Hypothalamus (tissue), 51 donors: ENCODE measurements at places on chromosomes 1 and 21.

- no peak for DNase-seq
Measured at GRCh38 chr1:244585867-244586266, 67.1 kb upstream of the DESI2 start.

GRCh38 chr1:38962560-38962959, 20.9 kb upstream of the RHBDL2 start:
- DNase-seq, result no peak

DNA sequence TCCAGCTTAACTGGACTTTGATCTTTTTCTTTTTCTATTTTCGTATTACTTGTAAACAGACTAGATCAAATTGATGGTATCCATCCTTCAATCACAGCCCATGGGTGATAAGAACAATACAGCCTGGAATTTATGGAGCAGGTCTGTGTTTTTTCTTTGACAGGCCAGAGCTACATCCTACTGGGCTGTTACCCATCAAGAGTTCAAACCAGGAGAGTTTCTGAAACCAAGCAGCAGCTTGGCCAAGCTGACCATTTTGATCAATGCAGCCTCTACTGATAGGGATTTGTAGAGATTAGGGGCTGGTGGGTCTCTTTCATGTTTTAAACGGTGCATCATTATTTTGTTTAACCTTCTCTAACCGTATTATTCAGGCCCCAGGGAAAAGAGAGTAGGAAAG, 24.3 kb upstream of the CCDC190 start:
- DNase-seq, result no peak

DNA sequence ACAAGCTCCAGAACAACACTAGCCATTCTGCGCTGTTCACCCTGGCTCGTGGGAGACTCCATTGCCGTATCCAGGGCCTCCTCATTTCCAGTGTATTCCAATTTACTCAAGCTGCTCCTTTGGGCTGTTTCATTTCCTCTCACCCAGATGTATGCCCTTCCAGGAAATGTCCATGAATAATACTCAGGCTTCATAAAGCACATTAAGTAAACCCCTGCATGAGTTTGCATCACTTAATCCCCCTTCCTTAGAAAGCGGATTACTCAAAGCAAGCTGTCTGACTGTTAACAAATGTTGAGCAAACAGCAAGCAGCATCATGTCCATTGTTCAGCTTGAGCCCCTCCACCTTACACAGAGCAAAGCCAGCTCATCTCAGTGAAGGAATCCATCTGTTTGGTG, 403.6 kb upstream of the PBX1 start:
- no peak for DNase-seq

- no peak for DNase-seq
Measured at GRCh38 chr1:168638884-168639283, 62.5 kb downstream of the XCL1 start.

- no peak for DNase-seq
Measured at GRCh38 chr1:37719572-37720195, 27.4 kb downstream of the CDCA8 start.

DNA sequence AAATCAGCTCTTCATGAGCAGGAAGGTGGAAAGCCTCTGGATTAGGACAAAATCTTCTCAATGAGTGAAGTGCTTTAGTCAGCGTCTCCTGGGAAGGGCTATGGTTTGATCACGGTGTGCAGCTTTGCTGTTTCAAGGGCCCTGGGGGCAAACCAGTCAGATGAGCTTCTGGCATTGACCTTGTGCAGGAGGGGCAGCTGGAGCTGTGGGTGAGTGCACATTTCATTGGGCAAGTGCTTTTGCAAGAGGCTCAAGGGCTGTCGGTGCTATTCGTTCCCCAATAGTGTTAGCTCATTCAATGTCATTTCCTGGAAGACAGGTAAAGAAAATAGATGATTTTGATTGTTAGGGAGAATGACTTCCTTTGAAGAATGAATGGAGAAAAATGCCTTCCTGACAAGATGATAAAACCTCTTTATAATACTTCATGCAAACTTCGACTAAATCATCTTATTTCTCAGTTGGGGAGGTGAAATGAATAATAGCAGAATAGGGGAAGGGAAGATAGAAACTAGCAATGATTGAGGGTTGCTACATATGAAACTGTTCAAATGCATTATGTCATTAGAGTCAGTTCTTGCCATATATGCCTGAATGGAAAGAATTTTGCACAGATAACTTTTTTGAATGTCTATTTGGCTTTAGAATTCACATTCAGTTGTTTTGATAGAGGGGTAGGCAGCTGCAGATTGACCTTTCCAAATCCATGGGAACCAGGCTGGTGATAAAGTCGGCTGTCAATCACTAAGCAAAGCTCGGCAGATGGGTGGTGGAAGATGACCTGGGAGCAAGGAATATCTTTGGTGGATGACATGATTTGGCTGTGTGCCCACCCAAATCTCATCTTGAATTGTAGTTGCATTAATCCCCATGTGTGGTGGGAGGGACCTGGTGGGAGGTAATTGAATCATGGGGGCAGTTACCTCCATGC, 12.9 kb upstream of the DISC1 start:
- no peak for DNase-seq
